ENCODE measurements at places on chromosomes 5 and 9.

- no peak for DNase-seq
Observed at GRCh38 chr5:92852219-92852618, 728.8 kb downstream of the NR2F1-AS1 start.

DNA sequence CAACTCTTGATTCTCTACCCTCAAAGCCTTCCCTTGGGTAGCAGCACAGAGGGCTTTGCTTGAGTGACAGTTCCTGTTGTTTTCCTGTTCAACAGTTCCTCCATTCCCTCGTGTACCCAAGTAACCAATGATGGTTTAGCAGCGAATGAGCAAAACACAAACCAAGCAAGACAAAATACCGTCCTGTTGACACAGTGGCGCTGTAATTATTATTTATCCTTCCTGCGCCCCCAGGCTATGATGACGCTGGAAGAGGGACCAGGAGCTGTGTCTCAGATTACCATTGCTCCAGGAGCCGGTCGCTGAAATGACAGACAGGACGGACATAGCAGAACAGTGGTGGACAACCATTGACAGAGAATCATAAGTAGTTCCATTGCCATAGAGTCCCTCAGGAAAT, 154.8 kb downstream of the GADD45G start:
- no peak for DNase-seq

GRCh38 chr9:5445886-5446285, 4.5 kb upstream of the CD274 start:
- no peak for DNase-seq

DNA sequence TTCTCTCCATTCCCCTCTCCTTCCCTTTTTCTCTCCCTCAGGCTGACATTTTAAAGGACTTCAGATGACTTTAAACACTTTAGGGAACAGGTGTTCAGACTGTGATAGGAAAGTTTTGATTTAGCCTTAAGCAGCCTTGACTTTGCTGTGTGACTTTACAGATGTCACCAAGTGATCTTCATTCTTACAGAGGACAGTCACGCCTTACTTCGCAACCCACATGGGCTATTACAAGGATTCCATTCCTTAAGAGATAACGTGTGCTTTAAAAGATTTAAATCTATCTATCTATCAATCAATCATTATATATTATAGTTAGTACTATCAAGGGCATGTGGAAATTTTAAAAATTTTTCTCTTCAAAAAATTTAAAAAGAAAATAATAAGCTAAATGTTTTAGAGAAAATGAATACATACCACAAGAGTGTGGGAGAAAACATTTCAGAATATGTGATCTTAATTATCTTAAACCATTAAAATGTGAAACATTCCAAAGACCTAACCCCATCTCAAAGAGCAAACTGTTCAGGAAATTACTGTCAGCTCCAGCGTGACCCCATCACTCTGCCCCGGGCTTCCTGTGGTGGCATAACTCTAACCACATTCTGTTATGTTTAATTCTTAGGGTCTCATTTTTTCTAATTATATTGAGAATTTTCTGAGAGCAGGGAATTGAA, 530.5 kb downstream of the SEMA5A start:
- DNase-seq: no peak

- no peak for DNase-seq
Observed at GRCh38 chr5:111769541-111769940, 12.5 kb upstream of the NREP start.

- DNase-seq: no peak
Observed at GRCh38 chr9:81539317-81539716, 150.0 kb downstream of the TLE1 start.

DNA sequence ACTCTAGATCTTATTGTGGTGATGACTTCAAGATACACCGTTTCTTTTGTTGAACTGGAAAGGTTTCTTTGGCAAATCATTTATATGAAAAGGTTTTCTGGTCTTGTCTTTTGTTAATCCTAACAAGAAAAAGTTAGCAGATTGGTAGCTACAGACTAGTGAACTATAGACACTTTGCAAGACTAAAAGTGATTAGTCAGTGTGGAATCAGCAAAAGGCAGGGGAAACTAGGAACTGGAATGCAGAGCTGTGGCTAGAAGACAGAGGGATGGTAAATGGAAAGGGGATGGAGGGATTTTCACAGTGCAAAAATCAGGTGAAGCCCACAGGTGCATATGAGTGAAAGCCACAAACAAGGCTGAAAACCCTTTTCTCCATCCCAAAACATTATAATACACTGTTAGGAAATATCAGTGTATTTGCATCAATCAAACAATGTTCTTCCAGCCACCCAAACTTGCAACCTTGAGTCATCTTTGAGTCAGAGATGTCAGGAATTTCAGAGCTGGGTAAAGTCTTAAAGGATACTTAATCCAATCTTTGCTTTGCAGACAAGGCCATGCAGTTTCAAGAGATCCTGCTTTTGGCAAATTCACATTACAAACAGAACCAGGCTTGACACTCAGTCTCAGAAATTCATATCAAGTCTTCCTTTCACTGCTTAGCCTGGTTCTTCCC, 52.7 kb downstream of the PLK2 start:
- DNase-seq: peak; percentile 55

GRCh38 chr5:88680253-88681132, 202.5 kb downstream of the MEF2C start:
- DNase-seq: no peak

- DNase-seq: no peak
Observed at GRCh38 chr9:127883959-127884358, 6.5 kb upstream of the AK1 start.

DNA sequence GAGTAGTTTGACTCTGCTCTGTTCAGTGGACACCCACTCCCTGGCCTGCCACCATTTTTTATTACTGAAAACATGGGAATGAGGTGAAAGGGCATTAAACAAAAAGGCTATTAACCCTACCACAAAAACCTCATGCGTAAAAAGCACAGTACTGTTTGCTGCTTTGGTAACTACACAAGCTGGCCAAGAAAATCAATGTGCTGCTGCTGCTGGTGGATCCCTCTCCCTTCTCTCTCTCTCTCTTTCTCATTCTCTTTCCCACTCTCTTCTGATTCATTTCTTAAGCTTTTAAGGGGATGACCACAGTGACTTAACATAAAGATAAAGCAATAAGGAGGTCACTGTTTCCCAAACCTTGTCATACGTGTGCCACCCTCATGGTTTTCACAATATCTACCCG, 183.2 kb upstream of the TBC1D2 start:
- no peak for DNase-seq

- DNase-seq: no peak
Observed at GRCh38 chr9:3948826-3949556, 350.9 kb downstream of the GLIS3 start.

- peak; percentile 96 for DNase-seq
Observed at GRCh38 chr5:106331415-106331814, 1339.3 kb downstream of the EFNA5 start.

GRCh38 chr5:159098603-159099436, 896 bp downstream of the EBF1 start:
- no peak for DNase-seq

DNA sequence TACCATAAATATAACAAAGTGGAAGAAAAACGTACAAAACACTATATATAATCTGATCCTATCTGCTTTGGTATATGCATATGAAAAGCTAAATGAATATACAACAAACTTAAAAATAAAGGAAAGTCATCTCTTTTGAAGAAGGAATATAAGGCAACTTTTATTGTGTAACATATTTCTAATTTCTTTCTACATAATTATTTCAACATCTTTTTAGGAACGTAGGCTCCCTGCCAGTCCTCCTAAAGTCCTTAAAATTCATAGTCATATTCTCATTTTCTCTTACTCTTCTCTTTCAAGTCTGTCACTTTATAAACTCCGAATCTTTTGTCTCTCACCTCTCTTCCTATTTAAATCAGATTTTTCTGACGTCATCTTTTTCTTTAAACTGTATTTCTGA, 9.6 kb downstream of the DEPDC1B start:
- DNase-seq: no peak

GRCh38 chr5:73280821-73281746, 108.1 kb downstream of the TMEM174 start:
- no peak for DNase-seq

GRCh38 chr5:173664154-173664526, 47.7 kb upstream of the BOD1 start:
- no peak for DNase-seq

- DNase-seq: no peak
Observed at GRCh38 chr9:122403381-122404000, 32.7 kb downstream of the PTGS1 start.

GRCh38 chr5:128304088-128304487, 220.5 kb downstream of the SLC12A2 start:
- DNase-seq: no peak

GRCh38 chr9:100437860-100438805, 11.2 kb downstream of the MSANTD3 start:
- DNase-seq: peak; percentile 57

GRCh38 chr9:91427873-91428272, 4.2 kb upstream of the NFIL3 start:
- DNase-seq: no peak

GRCh38 chr5:145946112-145946861, 9.9 kb downstream of the SH3RF2 start:
- peak; percentile 26 for DNase-seq

GRCh38 chr5:56984445-56984844, 32.5 kb upstream of the MIER3 start:
- no peak for DNase-seq

GRCh38 chr9:1151691-1152090, 101.5 kb downstream of the DMRT2 start:
- no peak for DNase-seq

DNA sequence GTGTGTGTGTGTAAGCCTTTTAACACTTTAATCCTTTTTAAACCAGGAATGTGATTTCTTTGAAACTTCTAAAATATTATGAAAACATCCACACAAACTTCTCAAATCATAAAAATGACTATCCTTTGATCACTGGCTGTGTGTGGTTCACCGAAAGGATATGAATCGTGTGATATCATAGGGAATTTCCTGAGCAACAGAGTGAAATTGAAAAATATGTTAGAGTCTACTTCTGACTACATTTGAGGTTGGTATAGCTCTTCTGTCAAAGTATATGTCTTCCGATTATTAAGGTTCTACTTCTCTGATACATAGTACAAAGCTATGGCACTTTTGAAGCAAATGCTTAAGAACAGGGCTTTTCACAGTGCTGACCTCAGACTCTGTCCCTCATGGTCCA, 40.3 kb downstream of the RGMB start:
- DNase-seq: no peak

DNA sequence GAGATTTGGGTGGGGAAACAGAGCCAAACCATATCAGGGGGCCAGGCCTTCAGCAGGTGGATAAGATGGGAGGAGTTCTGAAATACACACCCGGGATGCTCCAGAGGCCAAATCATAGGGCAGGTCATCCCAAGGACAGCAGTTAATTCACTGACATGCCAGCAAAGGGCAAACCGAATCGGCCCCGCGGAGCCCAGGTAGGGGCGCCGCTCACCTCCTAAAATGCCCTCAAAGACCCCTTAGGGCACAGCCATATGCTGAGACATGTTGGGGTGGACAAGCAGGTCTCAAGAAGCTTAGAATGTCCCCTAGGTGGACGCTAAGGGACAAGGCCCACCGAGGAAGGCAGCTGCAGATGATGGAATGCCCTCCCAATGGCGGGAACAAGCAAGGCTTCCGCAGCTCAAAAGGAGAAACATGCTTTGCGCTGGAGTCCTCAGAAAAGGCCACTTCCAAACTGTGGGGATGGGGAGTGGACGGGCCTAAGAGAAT, 144.9 kb downstream of the ERCC6L2 start:
- DNase-seq: no peak

- DNase-seq: no peak
Observed at GRCh38 chr9:1531424-1531823, 481.3 kb downstream of the DMRT2 start.

GRCh38 chr5:127298036-127298429, 7.4 kb downstream of the MEGF10 start:
- DNase-seq: no peak

- DNase-seq: no peak
Observed at GRCh38 chr9:111832449-111832848, 37.7 kb upstream of the SHOC1 start.

GRCh38 chr9:129068990-129069861, 11.7 kb upstream of the DOLPP1 start:
- no peak for DNase-seq

GRCh38 chr9:95074632-95075031, 242.9 kb downstream of the FANCC start:
- no peak for DNase-seq

- DNase-seq: no peak
Observed at GRCh38 chr9:136997830-136998234, 1.5 kb upstream of the CLIC3 start.

DNA sequence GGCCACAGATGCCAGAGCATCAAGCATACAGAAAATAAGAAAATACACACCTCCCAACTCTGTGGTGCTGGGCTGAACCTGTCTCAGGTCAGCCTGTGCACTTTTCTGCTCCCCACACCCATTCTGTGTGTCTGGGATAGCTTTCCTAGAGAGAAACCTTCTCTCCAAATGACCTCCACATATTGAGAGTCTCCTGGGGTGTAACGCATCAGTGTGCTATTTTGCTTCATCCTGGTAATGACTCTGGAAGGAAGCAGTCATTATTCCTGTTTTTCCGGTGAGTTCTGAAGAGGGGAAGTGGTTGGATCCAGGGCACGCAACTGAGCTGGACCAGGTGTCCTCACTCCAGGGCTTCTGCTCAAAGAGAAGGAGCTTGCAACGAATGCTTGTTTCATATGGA, 73.2 kb upstream of the SH3PXD2B start:
- DNase-seq: no peak

DNA sequence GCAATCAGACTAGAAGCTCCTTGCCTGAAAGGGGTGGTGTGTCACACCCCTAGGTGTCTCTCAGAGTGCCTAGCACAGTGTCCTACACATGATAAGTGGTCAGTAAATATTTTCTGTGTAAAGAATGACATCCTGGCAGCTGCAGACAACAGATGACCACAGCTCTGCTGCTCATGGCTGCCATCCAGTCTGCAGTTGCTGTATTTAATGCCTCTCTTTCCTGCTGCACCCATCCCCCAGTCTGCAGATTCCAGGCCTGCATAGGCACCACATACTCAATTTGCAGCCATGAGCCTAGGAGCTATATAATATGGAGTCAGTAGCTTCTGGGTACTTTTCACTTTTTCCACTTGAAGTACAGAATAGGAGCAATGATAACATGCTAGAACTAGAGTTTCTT, 94.9 kb upstream of the NR4A3 start:
- DNase-seq: no peak

All from AG04450 (cell line).